GM19239 (cell line): ENCODE measurements at places on chromosomes 7 and 10.

DNA sequence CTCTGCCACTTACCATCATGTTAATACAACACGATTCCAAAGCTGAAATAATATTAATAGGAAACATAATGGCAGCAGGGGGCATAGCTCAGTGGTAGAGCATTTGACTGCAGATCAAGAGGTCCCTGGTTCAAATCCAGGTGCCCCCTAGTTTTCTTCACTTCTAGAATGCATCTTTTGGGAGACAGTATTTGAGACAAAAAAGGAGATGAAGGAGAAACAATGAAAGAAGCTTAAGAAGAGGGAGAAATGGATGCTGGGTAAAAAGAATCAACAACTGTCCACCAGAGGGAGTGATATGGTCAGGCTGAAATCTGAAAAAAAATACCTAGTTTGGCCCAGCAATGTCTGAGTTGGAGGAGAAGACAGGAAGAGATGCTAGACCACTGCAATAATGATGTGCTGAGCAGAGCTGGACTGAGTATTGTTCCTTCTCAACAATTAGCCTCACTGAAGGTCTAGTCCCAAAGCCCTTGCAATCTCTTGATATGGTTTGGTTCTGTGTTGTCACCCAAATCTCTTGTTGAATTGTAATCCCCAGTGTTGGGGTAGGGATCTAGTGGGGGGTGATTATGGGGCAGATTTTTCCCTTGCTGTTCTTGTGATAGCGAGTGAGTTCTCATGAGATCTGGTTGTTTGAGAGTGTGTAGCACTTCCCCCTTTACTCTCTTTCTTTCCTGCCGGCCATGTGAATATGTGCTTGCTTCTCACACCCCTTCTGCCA, 48.3 kb downstream of the ZNF783 start:
- peak; percentile 42 for DNase-seq

DNA sequence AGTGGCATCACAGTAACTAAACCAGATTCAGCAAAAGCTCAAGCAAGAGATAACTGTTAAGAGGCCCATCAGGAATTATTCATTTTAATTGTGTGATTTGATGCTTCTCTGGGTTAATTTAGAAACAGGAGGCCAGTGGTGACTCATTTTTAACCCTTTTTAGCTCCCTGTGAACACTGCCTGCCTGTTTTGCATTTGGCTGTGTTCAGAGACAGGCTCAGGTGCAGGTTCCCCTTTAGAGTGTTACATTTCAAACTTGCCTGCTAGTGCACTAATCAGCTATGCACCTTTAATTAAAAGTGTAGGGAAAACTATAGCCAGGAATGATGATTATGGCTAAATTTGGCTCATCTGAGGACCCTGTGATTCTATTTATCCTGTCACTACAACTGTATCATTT, 6.5 kb downstream of the STAMBPL1 start:
- no peak for DNase-seq

DNA sequence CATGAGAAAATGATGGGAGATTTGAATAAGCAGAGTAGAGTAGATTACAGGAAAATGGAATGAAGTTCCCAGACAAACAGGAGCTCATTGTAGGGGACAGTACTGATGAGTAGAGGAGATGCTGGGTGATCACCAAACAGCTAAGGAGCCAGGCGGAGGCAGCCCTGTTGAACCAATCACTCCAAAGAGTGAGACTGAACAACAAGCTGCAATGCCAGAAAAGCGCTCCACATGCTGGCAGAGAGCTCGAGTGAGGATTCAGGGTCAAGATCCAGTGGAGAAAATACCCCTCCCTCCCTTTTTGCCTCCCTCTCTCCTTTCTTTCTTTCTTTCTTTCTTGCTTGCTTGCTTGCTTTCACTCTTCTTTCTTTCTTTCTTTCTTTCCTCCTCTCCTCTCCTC, 133.3 kb downstream of the PFKFB3 start:
- DNase-seq = no peak

DNA sequence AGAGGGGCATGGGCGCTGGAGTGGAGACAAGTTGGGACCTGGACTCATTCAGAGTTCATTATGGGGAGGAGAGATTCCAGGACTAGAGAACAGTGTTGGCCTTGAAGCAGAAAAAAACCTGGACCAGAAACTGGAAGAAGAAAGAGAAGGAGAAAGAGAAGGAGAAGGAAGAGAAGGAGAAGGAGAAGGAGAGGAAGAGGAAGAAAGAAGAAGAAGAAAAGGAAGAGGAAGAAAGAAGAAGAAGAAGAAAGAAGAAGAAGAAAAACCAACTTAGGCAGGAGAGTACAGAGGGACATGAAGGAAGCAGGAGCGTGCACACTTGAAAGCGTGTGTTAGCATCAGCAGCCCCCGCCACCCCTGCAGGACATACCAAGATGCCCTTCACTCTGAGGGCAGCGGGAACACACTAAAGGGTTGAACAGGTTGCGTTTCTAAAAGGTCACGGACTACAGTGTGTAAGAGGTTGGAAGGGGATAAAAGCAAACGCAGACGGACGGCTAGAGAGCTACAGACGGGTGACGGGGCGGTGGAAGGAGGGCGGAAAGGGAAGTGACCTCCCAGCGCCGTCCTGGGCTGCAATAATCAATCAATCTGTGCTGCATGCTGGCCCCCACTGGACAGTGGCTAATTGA, 95.3 kb downstream of the SEC61G start:
- DNase-seq = no peak
